D721Med (cell line): ENCODE measurements at places on chromosomes 3 and 15.

DNA sequence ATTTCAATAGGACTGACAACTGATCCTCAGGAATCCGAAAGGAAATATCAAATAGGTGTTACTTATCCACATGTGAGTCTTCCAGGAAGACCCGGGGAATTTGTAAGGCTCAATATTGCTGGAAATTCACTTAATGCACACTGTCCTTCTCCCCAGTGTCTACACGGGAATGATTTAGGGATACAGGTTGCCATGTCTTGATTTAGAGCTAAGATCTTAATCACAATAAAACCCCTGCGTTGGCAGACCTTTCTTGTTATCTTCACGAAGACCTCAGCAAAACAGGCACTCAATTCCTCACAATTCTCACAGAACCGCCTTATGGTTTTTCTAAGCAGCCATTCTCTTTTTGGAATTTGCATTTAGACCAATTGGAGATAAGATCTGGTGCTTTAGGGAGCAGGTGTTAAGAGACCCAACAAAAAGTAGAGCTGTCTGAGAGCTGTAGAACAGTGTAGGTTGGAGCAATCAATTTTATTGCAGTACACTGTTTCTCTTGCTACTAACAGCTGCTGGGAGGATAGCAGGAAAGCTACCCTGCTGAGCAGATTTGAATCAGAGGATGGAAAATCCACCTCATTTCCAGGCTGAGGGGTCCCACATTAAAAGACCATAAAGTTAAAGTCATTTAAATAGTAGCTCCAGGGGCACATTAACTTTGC is 925.7 kb downstream of the EPHA3 start:
- DNase-seq = no peak

- no peak for DNase-seq
Measured at GRCh38 chr3:65712140-65712539, 326.6 kb downstream of the MAGI1 start.

DNA sequence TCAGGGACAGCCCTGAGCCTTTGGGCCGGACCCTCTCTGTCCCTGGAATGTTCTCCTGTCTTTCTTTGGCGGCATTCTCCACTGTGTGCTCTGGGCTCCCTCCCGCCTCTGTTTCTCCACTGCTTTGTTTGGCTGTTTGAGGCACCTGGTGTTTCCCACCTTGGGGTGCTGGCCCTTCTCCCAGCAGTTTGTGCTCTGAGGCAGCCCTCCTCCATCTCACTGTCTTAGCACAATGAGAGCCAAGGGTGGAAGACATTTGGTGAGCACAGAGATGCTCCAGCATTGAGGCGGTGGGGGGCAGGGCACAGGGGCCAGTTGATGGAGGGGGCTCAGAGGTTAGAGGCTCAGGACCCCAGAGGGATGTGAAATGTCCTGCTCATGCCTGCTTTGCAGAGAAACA is 54.3 kb downstream of the RASGRF1 start:
- DNase-seq = no peak

- no peak for DNase-seq
Measured at GRCh38 chr15:72492733-72493132, 18.6 kb downstream of the ARIH1 start.

DNA sequence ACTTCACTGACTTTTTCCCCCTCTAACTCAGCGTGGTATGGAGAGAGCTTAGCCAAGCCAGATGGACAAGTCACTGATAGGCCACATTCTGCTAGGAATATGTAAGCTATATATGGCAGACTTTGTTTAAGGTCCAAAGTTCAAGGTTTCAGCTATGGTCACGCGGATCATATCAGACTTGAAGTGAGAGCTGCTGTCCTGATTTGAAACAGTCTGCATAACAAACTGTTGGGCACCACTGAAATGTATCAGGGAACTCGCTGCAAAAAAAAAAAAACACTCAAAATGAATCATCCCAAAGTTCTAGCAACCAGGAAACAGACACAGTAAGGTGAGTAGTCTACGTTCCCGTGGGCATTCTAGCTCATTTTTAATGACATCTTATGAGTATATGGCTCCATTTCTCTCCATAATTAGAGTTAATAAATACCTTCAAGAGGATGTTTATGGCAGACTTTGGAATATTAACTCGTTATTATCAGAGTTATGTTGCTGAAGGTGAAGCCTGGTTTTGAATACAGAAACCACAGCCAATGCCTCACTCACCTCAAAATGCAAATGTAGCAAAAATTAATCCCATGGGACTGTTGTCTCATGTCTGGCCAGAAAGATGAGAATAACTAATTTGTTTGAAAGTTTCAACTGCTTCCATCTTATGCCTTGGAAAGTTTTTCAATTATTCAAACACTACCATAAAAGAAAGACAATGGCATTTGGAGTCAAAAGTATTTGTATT is 12.3 kb downstream of the DPH3 start:
- DNase-seq = no peak

- no peak for DNase-seq
Measured at GRCh38 chr15:66928101-66928500, 137.3 kb upstream of the SMAD3 start.

- no peak for DNase-seq
Measured at GRCh38 chr3:72593881-72594397, 254.3 kb downstream of the SHQ1 start.
